ENCODE measurements at places on chromosomes 3 and 15.

DNA sequence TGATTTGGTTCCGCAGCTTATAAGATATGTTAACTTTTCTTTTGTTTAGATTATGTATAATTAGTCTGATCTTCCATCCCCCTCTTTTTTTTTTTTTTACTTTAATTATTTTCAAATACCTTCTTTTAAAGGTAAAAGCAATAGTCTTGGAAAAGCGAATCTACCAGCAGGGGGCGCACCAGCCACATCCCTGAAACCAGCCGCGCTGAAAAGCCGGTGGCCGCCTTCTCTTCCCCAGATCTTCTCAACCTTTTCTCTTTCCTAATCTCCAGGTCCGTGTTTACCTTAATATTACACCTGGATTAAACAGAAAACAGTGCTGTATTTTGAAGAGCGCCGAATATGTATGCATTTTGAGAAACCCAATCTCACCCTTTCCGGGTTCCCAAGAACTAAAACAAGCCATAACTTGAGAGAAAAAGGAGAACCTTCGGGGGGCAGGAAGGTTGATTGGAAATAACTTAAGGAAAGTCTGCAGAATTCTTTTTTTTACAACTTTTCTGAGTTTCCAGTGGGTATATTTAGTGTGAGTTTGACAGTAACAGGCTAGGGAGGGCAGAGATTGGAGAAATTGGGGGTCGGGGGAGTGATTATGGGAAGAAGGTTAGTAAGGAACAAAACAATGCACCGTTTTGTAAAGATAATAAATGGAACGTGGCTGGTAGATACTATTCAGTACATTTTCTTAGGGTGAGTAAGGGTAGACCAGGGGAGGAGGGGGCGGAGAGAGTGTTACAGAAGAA lies 2.0 kb upstream of the SOX2 start:
- peak; percentile 49 for DNase-seq

- DNase-seq: no peak
These were observed 422.2 kb downstream of the GBE1 start for GRCh38 chr3:81339040-81339845.

- no peak for DNase-seq
These were observed 352.8 kb downstream of the GABRG3 start for GRCh38 chr15:27323801-27324200.

- DNase-seq: no peak
These were observed at the start of gene RAB6B for GRCh38 chr3:133895208-133896001. RAB6B (minus strand) TSS chr3:133895882; CDS start chr3:133895466, 416 bp downstream.

GRCh38 chr3:37319784-37320183 lies 145.4 kb upstream of the LRRFIP2 start:
- no peak for DNase-seq

- DNase-seq: no peak
These were observed 113.8 kb downstream of the ADAMTSL3 start for GRCh38 chr15:83767741-83768140.

- DNase-seq: no peak
These were observed 100.9 kb upstream of the ARHGEF3 start for GRCh38 chr3:56902468-56903160.

DNA sequence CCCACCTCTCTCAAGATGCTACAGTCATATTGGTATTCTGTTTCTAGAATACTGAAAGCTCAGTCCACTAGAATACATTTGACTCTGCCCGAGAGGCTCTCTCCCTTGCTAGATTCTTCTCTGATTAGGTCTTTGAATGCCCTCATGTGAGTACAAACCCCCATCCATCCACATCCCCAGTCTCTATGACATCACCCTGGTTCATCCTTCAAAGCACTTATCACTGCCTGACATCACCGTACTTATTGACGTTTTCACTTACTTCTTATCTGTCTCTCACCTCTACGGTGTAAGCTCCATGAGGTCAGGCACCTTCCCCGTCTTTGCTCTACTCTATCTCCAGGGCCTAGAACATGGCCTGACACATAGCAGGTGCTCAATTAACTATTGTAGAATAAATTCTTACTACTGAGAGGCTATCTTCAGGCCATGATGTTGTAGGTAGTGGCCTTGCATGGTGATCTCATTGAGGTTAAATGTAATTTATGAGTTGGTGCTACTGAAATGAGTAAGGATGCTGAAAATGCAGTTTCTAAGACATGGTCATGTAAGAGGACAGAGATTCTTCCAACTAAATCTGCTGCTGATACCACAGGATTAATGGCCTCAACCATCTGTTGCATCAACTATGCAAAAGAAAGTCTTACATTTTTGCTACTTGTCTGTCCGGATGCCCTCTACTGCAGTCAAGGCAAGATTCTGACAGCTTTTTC lies 26.8 kb downstream of the EOGT start:
- no peak for DNase-seq

DNA sequence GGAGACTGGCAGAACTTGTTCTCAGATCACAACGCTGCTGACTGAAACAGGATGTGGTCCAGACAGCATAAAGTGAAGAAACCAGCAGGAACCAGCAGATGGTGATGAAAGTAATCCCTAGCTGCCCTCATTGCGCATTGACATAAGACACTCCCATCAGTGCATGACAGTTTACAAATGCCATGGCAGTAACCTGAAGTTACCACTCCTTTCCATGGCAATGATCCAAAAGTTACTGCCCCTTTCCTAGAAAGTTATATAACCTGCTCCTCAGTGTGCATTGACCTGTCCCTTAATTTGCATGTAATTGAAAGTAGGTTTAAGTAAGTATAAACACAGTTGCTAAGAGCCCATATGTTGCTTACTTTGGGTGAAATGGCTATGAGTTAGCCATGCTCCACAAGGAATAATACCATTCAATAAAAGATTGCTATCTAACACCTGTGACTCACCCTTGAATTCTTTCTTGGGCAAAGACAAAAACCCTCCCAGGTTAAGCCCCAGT lies 149.1 kb upstream of the CD96 start:
- DNase-seq: no peak

GRCh38 chr3:161838021-161838420 lies 341.4 kb downstream of the OTOL1 start:
- peak; percentile 23 for DNase-seq

- DNase-seq: peak; percentile 3
These were observed 23.7 kb downstream of the CFAP92 start for GRCh38 chr3:128969993-128970739.

- no peak for DNase-seq
These were observed 13.8 kb downstream of the DENND4A start for GRCh38 chr15:65778269-65778668.

DNA sequence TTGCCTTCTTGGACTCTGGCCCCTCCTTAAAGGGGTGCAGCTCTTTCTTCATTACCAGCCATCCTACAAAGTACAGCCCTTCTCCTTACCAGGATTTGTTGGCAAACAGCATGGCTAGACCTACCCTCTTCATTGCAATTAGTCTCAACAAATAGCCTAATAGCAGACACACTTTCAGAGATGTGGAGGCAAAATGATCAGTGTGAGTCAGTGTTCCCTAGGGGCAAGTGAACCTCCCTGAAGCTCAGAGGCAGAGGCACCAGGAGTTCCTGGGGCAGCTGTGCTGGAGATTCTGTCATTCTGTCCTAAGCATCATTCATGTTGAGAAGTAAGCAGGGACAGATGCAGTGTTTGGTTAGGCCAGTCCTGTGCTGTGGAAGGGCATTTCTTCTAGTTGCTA lies 14.6 kb upstream of the MECOM start:
- DNase-seq: no peak

GRCh38 chr3:71517271-71517791 lies 66.2 kb downstream of the FOXP1 start:
- DNase-seq: no peak

- no peak for DNase-seq
These were observed 64.8 kb upstream of the LPP start for GRCh38 chr3:188088948-188089685.
